SHP77 (cell line): ENCODE measurements at places on chromosomes 4 and X.

- DNase-seq: no peak
Measured at GRCh38 chr4:130747842-130748241, 1651.9 kb downstream of the C4orf33 start.

- DNase-seq: no peak
Measured at GRCh38 chrX:30830326-30830943, 58.6 kb downstream of the TAB3 start.

GRCh38 chr4:10144966-10145365 is 28.4 kb upstream of the WDR1 start:
- DNase-seq: no peak

GRCh38 chrX:24426340-24426913 is 38.7 kb upstream of the PDK3 start:
- DNase-seq: peak; percentile 11

DNA sequence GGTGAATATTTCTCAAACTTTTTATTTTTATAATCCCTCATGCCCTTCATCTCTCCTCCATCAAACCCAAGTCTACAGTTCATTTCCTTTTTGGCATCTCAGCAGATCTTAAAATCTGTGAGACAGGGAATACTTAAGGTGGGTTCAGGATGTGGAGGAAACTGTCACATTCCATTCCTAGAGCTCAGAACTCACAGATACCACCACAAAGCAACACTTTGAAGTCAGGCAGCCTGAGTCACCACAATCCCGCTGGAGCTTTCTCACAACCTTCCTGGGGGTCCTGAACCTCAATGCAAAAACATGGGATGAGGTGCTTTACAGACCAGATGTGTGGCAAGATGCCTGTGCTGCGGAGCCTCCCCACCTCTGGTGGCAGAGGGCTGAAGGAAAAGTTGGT is 63.2 kb downstream of the HHIP start:
- DNase-seq: no peak

GRCh38 chrX:118693843-118694242 is 33.6 kb upstream of the IL13RA1 start:
- DNase-seq: no peak

- DNase-seq: no peak
Measured at GRCh38 chr4:5999830-6000365, 18.3 kb downstream of the C4orf50 start.

DNA sequence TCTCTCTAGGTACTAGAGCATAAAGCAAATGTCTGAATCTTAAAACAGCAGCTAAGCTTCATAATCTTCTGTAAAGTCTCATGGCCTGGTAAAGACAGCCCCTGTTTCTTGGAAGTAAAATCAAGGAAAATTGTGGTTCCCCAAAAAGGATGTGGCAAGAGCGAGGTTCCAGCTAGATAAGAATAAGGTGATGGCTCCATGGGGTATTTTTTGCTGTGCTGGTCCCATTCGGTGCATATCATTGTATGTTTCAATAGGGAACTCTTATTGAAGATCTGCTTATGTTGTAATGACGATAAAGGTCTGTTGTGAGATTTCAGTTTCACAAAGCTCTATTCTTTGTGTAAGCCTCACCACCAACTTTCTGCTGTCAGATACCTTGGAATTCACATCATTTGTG is 316.9 kb upstream of the NOCT start:
- DNase-seq: no peak

- no peak for DNase-seq
Measured at GRCh38 chrX:16222151-16222550, 54.9 kb downstream of the MAGEB17 start.

DNA sequence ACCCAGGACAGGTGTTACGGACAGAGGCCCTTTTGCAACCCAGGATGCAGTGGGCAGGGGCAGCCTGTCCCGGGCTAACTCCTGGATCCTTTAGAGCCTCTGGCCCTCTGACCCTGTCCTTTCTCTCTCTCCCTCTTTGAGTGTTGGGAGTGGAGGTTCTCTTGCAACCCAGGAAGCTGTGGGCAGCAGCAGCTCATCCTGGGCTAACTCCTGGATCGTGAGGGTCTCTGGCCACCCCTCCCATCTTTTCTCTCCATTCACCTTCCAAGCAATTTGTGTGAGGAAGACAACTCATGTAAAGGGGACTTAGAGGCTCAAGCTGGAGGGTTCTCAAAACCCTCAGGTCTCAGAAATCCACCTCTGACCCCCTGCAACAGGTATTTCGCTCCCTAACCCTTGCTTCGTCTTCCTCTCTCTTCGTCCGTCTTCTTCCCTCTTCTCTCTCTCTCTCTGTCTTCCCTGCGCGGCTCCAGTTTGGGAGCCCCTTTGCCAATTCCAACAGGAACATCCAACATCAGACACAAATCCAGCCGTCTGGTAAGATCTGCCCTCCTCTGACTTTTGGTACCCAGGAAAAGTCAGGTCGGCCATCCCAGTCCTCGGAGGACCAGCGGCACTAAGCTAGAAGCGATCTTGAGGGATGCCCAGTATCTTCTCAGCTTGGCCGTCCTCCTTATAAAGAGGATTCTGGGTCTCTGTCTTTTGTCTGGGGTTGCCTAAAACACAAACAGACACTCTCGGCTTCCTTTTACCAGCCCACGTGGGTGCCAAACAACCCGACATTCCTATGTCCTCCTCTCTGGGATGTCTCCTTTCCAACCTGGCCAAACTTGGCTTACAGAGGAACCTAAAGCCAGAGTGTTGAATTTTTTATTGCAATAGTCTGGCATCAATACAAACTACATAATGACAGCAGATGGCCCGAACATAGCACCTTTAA is 7.9 kb downstream of the ASMTL start:
- no peak for DNase-seq

DNA sequence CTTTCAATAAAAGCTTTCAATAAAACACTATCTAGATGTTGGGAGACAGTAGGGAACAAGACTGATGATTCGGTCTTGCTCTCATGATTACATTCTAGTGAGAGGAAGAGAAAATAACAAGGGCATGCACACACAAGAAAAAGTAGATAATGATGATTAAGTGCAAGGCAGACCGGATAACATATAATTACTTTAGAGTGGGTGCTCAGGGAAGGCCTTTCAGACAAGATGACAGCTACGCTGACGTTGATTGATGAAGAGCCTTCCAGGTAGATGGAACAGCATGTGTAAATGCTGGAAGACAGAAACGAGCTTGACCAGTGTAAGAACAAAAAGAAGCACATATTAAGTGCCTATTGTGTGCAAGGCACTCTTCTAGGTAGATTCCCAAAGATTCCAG is 43.4 kb downstream of the TXK start:
- DNase-seq: no peak
